ENCODE measurements at places on chromosomes 1 and 21. TPM values are rescaled to one million over a fixed set of nuclear protein-coding genes. Genes with fewer than 3 reads are reported as not detected.

CFAP107 gene
- total RNA-seq = not detected

ANGPTL3 gene
- not detected for total RNA-seq

SLC44A5 gene
- total RNA-seq = 0.60 TPM

THEMIS2 gene
- total RNA-seq = 5.3 TPM

ST6GALNAC5 gene
- total RNA-seq = 0.96 TPM

- ATAC-seq = no peak
Measured at GRCh38 chr1:17535300-17535936, 4.1 kb upstream of the ARHGEF10L start.

DNA sequence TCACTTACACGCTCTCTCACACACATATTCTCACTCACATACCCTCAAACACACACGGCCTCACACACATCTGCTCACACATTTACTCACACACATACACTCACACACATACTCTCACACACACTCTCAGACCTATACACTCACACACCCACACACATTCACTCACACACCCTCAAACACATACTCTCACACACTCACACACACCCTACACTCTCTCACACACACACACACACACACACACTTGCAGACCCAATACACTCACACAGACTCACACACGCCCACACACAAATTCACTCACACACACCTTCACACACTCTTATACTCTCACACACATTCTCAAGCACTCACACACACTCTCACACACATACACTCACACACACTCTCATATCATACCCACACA is 155.5 kb upstream of the BACE2 start:
- no peak for ATAC-seq

CTSE gene
- 0.12 TPM for total RNA-seq

GRCh38 chr1:202016022-202016810 is 5.8 kb downstream of the ELF3 start:
- ATAC-seq = no peak

- no peak for ATAC-seq
Measured at GRCh38 chr1:163585796-163586195, 264.0 kb downstream of the NUF2 start.

DNA sequence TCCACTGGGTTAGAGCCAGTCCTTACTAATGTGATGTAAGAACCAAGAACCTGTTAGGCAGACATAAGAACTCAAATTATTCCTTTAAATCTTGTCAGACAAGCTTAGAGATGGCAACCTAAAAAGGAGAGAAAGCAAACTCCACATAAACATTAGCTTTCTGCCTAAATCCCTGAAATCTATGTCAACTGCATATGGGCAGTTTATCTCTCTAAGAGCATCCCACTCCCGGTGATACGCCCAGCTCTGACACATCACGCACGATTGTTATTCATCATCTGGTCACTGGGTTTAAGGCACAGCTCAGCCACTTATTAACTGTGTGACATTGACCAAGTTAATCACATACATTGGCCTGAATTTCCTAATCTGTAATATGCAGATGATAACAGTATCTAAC is 323.7 kb downstream of the HHIPL2 start:
- ATAC-seq = peak; percentile 46

DNA sequence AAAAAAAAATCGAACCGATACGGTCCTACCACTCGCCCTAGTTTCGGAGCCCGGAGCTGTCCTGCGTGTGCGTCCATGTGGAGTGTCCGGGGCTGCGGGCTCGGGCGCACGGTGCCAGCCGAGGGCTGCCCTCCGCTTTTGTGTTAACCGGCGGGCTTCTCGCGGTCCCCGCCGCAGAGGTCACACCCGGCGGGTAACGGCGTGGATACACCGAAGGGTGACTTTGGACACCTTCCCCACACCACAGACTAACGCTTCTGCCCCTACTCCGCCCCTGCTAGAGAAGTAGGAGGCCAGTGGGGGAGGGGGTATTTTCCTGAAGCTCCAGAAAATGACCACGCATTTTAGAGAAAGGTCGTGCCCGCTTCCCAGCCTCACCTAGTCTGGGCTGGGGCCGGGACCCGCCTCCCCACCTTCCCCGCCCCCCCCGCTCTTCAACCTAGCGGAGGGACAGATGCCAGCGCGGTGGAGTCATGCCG is 609 bp upstream of the ATF3 start:
- peak; percentile 1 for ATAC-seq

GRCh38 chr1:201917362-201918033 is 28.8 kb downstream of the SHISA4 start:
- peak; percentile 22 for ATAC-seq

DNA sequence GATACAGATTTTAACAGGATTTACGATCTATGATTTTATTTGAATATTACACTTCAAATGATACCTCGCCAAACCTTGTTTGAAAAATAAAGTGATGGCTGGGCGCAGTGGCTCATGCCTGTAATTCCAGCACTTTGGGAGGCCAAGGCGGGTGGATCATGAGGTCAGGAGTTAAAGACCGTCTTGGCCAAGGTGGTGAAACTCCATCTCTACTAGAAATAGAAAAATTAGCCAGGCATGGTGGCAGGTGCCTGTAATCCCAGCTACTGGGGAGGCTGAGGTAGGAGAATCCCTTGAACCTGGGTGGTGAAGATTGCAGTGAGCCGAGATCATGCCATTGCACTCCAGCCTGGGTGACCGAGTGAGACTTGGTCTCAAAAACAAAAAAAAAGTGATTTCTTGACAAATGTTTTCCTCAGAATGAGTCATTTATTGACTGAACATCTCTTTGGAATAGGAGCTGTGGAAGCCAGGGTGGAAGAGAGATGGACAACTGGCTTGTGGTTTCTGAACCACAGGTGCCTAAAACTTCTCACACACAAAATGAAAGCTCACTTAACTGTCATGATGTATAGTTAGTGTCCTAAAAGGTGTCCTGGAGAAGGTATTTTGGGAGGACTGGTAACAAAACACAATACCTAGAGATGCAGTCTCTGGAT is 11.9 kb downstream of the PKNOX1 start:
- no peak for ATAC-seq

FAM110D gene
- total RNA-seq = 0.68 TPM

CLCNKB gene
- total RNA-seq = not detected

DNA sequence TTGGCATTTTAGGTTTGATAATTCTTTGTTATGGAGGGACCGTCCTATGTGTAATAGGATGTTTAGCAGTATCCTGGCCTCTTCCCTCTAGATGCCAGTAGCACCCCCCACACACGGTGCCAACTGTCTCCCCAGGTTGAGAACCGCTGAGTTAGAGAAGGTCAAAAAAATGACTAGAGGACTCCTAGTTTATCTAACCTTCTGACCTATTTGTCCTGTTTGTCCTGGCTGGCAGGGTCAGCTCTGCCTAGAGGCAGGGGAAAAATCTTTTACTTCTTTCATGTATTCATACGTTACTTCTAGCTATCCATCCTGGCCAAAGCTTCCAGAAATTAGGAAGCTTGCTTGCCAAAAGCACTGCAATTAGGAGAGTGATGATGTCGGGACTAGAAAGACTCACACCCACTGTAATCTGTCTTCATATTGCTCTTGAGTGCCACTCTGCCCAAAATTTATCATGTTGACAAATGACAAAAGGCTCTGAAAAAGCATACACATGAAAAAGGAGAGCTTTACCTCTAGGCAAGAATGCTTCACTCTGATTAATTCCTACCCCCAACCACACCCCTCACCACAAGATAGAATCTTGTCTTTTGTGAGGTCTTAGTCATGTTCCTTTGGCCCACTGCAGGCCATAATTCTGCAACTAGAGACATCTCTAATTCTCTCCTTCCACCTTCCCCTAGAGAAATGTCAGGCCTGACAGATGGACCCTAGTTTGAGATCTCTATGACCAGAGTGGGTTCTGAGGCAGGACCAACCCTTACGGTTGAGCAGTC is 14.4 kb upstream of the AKR1A1 start:
- ATAC-seq = no peak

DNA sequence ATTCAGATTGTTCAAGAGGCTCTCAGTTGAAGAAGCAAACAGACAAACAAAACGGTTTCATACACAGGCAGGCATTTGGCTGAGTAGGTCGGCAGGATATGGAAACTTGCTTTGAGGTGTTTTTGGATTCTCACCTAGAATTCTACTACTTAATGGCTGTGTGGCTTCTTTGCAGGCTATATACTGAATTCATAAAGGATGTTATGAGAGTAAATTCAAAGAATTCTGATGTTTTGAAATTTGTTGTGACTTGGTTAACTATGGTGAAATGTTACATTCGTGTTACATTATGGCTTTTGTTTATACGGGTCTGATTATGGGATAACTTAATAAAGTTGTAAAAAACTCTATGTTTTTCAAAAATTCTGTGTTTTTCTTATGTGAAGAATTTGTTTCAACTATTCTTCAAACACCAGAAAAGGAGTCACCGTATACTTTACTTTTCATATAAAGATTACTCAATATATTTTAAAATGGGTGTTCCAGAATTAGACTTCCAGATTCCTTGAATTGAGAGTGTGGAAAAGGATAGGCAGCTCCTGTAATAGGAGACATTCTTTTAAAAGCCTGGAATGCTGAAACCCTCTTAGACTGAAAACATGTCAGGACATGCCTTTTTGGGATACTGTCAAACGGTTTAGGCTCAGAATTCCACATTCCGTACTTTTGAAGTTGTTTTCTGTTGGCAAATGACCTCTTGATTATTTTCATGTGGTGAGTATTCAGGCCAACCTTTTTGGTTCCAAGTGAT is 8.2 kb upstream of the IRF2BP2 start:
- ATAC-seq = no peak

FBLIM1 gene
- 56.5 TPM for total RNA-seq

GRCh38 chr1:58749646-58750045 is 34.2 kb downstream of the JUN start:
- no peak for ATAC-seq

NOL9 gene
- 19.7 TPM for total RNA-seq

Measured in esophagus mucosa (tissue), 1 donor.